ENCODE measurements at places on chromosomes 4 and X. TPM values are rescaled to one million over a fixed set of nuclear protein-coding genes. Genes with fewer than 3 reads are reported as not detected.

Gene HELT
- not detected for polyA plus RNA-seq

Gene CDKL2
- polyA plus RNA-seq = 3.1 TPM

Gene ZFP92
- polyA plus RNA-seq = 0.05 TPM

Gene STOX2
- polyA plus RNA-seq = 20.6 TPM

Gene CT45A10
- polyA plus RNA-seq = not detected

Gene CYLC1
- polyA plus RNA-seq = not detected

Gene CPLX1
- polyA plus RNA-seq = 1.1 TPM

Gene CABS1
- polyA plus RNA-seq = not detected

Gene ETDB
- not detected for polyA plus RNA-seq

Gene GLUD2
- polyA plus RNA-seq = 0.21 TPM

Gene RHOXF2B
- not detected for polyA plus RNA-seq

Gene FDCSP
- not detected for polyA plus RNA-seq

Gene S100P
- polyA plus RNA-seq = 0.32 TPM

Gene CFP
- polyA plus RNA-seq = 2.1 TPM

Gene CCSER1
- polyA plus RNA-seq = 2.9 TPM

Gene MTTP
- 0.50 TPM for polyA plus RNA-seq

Gene TMEM35A
- 4.2 TPM for polyA plus RNA-seq

Gene LGI2
- 0.82 TPM for polyA plus RNA-seq

Gene CCDC158
- 0.27 TPM for polyA plus RNA-seq

Gene LRRC66
- not detected for polyA plus RNA-seq

Gene ESX1
- polyA plus RNA-seq = not detected

Gene PROM1
- 36.6 TPM for polyA plus RNA-seq

Gene DCX
- polyA plus RNA-seq = 0.54 TPM

Gene CTAG1A
- not detected for polyA plus RNA-seq

Gene DCAF4L1
- 0.55 TPM for polyA plus RNA-seq

Gene BEX5
- 34.7 TPM for polyA plus RNA-seq

Gene TSC22D3
- polyA plus RNA-seq = 10.2 TPM

Gene RAB9B
- polyA plus RNA-seq = 0.24 TPM

Gene EFHC2
- polyA plus RNA-seq = 3.2 TPM

Gene KCNE5
- polyA plus RNA-seq = 4.1 TPM

Gene DGKK
- 2.1 TPM for polyA plus RNA-seq

Gene GDPD2
- polyA plus RNA-seq = 5.2 TPM

Gene SOWAHD
- polyA plus RNA-seq = 3.8 TPM

Gene LDB2
- polyA plus RNA-seq = 51.3 TPM

Gene TBC1D19
- polyA plus RNA-seq = 1.9 TPM

Gene GRPR
- polyA plus RNA-seq = 9.5 TPM

Gene UGT2B11
- polyA plus RNA-seq = not detected

Gene TLR7
- not detected for polyA plus RNA-seq

Gene GUCY1B1
- 2.3 TPM for polyA plus RNA-seq

Gene BST1
- polyA plus RNA-seq = 0.99 TPM

Gene FOXR2
- not detected for polyA plus RNA-seq

Gene CCDC160
- 5.6 TPM for polyA plus RNA-seq

Gene CD38
- polyA plus RNA-seq = 0.24 TPM

Gene TRIM60
- not detected for polyA plus RNA-seq

Gene CTAG1B
- polyA plus RNA-seq = not detected

Gene ZCCHC18
- 4.9 TPM for polyA plus RNA-seq

Gene THAP6
- 7.4 TPM for polyA plus RNA-seq

Gene CENPVL2
- polyA plus RNA-seq = 2.9 TPM

Gene GPRASP1
- 0.33 TPM for polyA plus RNA-seq

Gene TIGD4
- polyA plus RNA-seq = 1.6 TPM

Gene BEX4
- polyA plus RNA-seq = 135 TPM

Gene ADH7
- not detected for polyA plus RNA-seq
